ENCODE measurements at places on chromosomes 4 and X.

DNA sequence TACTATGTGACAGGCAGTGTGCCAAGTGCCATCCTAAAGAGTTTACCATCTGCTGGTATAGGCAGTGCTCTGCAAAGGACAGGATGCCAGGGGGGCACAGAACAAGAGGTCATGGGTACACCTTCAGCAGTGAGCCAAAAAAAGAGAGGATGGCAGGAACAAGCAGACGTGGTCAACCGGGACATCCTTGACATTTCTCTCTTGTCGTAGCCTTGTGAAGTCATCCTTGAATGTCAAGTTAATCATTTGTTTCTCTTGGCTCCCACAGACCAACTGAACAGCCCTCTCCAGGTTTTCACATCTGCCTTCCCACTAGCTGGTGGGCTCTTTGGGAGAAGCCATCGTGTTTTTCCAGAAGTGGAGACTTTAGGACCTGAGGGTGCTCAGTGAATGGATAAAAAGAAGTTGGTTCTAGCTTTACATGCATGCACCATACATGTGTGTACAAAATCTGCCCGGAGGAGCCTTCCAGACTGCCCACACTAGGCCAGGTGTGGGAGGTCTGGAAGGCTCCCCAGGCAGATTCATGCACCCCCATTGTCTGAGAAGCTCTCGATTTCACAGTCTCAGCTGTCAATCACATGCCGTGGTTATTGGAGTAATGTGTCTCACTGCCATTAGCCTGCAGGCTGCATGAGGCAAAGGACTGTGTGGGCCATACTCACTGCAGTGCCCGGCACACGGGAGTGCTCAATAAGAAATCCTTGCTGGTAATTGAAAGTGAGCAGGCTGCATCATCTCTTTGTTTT, 16.4 kb downstream of the PNMA6F start:
- DNase-seq = no peak

DNA sequence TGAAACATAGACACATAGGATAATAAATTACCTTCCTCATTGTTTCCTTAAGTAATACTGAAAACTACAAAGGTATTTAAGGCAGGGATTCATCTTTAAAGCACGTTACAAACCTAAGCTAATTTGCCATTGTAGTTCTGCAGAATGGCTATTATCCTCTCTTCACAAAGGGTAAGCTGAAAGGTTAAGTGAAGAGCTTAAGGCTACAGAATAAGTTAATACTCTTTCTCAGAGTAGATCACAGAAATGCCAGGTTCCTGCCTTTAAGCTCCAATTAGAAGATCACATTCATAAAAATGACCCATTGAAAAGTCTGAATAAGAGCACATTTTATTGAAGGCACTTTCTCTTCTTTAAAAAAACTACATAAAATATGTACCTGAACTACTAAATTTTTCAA, 42.1 kb upstream of the PRDM5 start:
- DNase-seq = no peak

DNA sequence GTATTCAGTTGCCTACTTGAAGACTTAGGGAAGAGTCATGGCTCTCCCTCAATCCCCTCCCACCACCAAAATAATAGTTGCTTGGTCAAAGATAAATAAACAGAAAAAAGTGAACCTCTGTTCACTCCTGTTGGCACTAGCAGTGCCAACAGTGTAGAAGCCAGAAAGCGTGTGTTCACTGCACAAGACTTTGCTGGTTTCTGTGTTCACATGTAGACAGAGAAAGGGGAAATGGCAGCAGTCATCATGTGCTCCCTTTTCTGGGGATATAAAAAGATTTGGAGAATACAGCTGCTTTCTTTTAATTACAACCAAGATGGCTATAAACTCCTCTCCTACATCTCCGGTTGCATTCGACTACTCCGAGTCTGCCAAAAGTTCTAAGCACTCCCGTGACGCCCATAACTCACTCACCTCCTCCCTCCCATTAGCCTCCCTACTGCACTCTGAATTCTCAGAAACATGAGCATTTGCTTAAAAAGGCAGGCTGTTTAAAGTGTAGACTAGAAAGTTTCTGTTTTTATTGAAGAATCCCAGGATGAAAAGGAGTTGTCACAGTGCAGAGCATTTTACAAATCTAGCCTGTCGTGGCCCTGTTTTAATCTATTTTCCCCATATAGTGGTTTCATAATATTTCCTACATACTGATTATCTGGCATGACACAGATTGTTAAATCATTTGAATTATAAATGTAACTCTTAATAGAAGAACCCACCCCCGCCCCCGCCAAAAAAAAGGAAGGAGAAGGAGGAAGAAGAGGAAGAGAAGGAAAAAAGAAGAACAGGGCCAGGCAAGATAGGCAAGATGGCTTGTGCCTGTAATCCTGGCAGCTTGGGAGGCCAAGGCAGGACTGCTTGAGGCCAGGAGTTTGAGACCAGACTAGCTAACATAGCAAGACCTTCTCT, 16.7 kb downstream of the LGI2 start:
- no peak for DNase-seq

DNA sequence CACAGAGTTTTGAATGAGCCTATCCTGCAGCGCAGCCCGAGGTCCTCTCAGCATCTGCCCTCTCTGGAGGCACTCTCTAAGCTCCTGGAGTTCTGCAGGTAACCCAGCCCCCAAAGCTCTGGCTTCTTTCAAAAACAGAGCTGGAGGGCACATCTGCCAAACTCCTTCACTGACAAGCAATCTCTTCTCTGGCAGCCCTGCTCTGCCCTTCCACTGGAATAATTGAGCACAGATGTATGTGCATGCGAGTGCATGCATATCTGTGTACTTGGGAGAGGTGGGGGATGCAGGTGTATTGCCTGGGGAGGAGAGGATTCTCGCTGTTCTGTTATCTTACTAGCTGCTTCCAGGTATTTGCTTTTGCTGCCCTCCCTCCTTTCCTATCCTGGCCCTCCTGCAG, 22.2 kb upstream of the PLP1 start:
- no peak for DNase-seq

- no peak for DNase-seq
These were observed 1.2 kb downstream of the TMEM255A start for GRCh38 chrX:120309873-120310705.

DNA sequence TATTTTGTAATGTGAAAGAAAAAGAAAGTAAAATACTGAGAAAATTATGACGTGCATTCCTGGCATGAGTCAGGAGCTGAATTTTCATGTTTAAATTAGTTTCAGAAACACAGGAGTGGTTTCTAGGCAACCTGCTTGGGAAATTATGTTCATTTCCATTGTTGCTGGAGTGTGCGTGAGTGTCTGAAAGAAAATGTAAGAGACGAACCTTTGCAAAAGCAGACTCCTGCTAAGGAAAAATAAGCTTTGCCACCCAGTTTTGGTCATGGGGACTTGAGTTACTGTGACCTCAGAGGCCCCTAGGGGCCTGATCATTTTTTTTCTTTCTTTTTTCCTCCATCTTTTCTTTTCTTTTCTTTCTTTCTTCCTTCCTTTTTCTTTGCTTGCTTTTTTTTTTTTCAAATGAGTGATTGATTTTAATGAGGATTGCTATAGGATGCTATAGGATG, 18.8 kb upstream of the CHRNA9 start:
- no peak for DNase-seq

DNA sequence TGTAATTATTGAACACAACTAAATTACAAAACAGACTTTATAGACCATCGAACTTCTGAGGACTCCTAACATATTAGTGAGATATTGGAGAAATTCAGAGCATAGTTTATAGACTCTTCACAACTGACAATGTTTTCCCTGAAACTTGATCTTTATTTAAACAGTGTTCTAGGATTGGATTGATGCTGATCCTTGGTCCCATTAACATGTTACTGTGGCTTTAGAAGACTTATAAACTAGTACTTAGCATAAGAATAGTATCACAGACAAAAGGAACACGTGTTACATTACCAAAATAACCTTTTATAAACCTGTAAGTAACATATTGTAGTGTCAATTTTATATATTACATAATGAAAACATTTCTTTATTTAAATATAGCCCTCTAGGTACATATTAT, 689.6 kb downstream of the CCSER1 start:
- no peak for DNase-seq

GRCh38 chr4:99645638-99646037, 12.0 kb downstream of the C4orf54 start:
- DNase-seq = no peak

- DNase-seq = no peak
These were observed 12.1 kb upstream of the CLCN5 start for GRCh38 chrX:49910344-49910743.

DNA sequence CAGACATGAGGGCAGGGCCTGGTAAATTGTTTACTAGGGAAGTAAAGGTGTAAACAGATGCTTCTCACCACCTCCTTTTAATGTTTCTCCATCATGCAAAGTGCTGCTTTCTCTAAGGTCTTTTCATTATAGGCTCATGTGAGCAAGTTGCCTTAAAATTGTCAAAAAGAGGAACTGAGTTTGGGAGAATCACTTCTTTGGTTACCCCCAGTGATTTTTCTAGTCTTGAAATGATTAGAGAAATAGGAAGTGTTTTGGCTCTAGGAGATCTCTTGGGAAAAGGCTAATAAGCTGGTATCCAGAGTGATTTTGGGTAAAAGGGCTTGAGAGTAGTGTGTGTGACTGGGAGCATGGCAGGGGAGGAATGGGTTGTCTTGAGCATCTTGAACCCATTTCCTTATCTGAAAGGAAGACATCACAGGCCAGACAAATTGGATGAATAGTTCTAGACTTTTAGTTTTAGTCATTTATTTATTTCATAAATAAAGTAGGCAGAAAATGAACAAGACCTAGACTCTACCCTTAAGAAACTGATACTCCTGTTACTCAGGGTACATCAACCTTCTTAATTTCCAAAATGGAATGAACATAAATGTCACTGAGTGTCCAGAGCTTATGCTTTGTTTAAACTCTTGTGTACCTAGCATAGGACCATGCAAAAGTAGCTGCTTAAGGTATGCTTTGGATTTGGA, 14.2 kb downstream of the GRPR start:
- DNase-seq = no peak

DNA sequence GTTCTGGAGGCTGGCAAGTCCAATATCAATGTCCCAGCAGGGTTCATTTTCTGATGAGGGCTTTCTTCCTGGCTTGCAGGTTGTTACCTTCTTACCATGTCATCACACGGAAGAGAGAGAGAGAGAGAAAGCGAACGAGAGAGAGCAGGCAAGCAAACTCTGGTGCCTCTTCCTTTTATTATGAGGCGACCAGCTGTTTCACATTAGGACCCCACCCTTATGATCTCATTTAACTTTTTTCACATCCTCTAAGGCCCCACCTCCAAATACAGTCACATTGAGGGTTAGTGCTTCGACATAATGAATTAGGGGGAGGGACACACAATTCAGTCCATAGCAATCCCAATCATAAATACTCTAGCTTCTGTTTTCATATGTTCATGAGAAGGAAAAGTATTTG, 10.6 kb upstream of the GPR174 start:
- no peak for DNase-seq

DNA sequence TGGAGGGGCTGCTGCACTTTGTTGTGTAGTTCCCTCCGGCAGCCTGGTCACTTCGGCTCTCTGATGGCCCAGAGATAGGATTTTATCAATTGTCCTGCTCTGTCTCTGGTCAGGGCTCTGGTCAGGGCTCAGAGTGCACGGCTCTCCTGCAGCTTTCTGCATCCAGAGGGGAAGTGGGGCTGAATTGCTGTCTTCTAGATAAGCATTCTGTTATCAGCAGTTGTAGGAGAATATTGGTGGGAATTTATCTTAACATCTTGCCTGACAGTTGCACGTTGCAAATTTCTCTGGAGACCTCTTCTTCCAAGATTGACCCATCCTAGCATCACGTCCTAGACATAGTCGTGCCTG, 62.8 kb downstream of the FAM193A start:
- DNase-seq = no peak

DNA sequence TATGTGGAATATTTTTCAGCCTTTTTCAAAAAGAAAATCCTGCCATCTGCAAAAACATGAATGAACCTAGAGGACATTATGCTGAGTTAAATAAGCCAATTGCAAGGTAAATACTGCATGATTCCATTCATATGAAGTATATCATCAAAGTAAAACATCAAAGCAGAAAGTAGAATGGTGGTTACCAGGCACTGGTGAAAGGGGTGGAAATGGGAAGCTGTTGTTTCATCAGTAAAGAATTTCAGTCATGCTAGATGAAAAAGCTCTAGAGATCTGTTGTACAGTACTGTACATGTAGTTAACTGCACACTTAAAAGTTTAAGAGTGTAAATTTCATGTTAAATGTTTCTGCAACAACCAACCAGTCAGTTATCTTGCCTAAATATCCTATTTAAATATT, 196.8 kb upstream of the ADGRL3 start:
- DNase-seq = no peak

- DNase-seq = no peak
These were observed 78.2 kb upstream of the PRSS48 start for GRCh38 chr4:151198748-151199147.

- DNase-seq = no peak
These were observed 119.4 kb downstream of the AKAP4 start for GRCh38 chrX:50081282-50081889.

GRCh38 chr4:110224812-110225211, 26.4 kb upstream of the ELOVL6 start:
- no peak for DNase-seq

DNA sequence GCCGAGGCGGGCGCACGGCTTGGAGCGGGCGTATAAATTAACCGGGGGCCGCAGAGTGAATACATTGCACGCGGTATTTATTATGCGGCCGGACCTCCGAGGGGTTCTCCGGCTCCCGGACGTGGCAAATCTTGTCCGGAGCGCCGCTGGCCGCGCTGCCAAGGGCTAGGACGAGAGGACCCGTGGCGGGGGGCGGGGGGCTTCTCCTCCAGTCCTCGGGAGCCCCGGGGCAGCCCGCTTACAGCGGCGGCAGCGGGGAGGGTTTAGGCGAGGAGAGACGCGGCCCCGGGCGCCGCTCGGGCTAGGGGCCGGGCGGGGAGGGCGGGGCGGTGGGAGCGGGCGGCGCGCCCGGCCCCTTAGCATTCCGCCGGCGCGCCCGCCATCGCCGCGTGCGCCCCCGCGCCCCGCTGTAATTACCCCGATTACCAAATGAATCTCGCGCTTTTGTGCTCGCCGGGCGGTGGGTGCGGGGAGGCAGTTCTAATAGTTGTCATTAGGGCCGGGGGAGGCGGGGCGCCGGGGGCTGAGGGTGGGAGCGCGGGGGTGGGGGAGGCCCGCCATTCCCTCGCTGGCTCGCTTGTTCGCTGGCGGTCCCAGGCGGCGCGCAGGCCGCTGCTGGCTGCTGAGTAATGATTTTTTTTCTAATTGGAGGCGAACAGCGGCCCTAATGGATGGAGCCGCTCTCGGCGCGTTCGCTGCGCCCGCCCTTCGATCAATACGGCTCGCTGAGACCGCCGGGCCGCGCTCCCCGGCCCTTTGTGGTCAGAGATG, 276.6 kb downstream of the BCOR start:
- DNase-seq = no peak
